ENCODE measurements at places on chromosomes 4 and X. TPM values are rescaled to one million over a fixed set of nuclear protein-coding genes. Genes with fewer than 3 reads are reported as not detected.

GRID2 gene
- total RNA-seq, result 194 TPM

GAGE2A gene
- total RNA-seq, result not detected

APBB2 gene
- total RNA-seq, result 105 TPM

TXK gene
- 0.27 TPM for total RNA-seq

MTMR8 gene
- 6.4 TPM for total RNA-seq

Measured in cerebellum (tissue), 4 donors.